ENCODE measurements at places on chromosomes 6 and 20.

GRCh38 chr6:165906-166305, 126.4 kb upstream of the DUSP22 start:
- DNase-seq, result no peak

DNA sequence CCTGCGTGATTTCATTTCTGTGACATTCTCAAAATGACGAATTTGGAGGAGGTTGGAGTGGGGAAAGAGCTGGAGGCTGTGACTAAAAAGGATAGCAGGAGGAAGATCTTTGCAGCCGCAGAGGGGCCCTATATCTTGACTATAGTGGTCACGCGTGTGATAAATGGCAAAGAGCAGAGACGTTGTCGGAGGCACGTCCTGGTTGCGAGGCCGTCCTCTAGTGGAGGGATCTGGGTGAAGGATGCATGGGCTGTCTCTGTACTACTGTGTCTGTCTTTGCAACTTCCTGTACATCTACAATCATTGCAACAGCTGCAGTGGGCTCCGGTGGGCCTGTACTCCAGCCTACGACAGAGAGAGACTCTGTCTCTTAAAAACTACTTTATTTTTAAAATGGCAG, 76.6 kb downstream of the YTHDF1 start:
- DNase-seq, result no peak

GRCh38 chr6:100435299-100435698, 29.4 kb downstream of the SIM1 start:
- no peak for DNase-seq

DNA sequence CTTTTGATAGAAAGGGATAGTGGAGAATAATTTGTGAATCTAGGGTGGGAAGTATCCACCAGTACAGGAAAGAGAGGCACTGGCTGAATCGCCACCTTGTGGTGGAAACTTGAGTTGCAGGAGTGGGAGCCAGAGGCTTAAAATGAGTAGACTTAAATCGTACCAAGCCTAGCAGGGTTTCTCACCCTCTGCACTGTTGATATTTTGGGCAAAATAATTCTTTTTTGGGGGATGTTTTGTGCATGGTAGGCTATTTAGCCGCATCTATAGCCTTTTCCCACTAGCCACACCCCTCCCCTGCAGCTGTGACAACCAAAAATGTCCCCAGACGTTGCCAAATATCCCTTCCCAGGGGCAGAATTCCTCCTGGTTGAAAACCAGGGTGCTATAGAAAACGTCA, 119.1 kb downstream of the DHX35 start:
- DNase-seq, result no peak
